Activated CD4-positive, alpha-beta T cell treated with anti-CD3 and anti-CD28 coated beads for 1 hour (primary cell): ENCODE measurements at places on chromosomes 2 and 18.

DNA sequence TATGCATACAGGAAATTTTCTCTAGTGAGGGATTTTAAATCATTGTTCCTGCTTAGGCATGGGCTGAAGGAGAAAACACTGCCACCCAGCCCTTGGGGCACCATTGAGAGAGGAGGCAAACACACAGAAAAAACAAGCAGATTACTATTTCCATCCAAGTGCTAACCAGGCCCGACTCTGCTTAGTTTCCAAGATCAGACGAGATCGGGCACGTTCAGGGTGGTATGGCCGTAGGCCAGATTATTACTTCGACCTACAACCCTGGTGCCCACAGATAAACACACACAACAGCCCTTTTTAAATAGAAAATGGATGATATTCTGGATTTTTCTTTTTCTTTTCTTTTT is 45.4 kb upstream of the RHOB start:
- no peak for DNase-seq

DNA sequence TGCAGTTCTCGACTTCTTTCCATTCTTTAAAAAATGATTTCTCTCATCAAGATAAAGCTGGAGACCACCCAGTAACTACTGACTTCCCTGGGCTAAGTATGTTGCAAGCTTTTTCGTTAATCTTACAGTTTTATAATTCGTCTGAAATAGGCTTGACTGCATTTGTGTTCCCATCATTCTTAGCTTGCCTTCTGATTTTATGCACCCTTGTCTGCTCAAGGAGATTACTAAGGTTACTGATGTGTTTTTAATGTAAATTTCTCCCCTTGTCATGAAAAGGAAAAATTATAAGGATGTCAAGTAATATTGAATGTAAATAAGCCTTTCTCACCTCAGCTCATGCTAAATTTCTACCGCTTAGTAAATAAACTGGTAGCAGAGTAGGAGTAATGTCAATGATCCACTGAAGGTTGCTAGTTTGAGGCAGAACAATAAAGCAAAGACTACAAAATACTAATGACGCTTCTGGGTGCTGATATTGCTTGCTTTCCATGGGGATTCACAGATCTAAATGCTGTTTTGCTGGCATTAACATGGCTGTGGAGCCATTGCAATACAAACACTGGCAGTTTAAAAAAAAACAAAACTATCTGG is 91.9 kb upstream of the CDH20 start:
- DNase-seq, result no peak

DNA sequence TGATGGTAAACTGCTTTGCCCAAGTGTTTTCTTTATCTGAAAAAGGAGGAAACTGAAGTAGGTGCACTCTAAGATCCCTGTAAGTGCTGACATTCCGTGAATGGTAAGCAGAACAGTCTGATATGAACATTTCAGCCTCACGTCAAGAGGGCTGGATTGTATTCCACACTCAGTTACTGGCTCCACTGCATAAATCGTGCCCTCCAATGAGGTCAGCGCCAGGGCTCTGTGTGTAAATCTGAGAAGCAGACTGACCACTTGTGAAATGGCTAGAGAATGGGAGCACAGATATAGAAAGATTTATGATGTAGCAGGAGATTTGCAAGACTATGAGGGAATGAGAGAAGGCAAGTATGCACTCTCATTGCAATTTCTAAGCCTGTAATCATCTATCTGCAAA is 153.0 kb downstream of the ICOS start:
- no peak for DNase-seq

DNA sequence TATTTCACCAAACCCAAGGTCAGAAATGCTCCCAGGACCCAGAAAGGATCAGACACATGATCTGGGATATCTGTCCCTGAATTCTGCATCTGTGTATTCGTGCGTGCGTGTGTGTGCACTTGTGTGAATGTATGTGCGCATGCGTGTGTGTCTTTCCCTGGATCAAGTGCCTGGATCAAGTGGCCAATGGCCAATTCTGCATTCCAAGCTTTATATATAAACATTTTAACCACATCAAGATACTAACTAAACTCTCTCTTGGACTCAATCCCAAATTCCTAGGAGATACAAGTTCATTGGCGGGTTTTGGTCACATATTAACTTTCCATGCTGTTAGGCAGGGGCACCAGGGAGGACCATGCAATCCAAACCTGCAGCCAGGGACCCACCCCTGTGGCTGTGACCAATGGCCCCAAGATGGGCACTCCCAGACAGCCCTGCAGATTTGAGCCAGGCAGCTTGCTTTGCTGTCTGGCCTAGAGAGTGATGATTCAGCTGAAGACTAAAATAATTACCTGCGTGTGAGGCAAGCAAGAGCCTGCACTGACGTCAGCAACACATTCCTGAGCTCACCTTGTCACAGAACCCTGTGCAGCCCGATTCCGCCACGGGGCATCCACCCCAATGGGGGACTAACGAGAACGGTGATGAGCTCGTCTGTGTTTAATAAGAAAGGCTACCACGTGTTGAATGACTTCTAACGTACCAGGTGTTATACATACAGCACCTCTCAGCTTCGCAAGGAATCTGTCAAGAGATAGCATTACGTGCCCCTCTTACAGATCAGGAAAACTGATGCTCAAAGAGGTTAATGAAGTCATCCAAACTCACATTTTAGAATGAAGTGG is 45.3 kb upstream of the ROCK2 start:
- DNase-seq, result no peak

DNA sequence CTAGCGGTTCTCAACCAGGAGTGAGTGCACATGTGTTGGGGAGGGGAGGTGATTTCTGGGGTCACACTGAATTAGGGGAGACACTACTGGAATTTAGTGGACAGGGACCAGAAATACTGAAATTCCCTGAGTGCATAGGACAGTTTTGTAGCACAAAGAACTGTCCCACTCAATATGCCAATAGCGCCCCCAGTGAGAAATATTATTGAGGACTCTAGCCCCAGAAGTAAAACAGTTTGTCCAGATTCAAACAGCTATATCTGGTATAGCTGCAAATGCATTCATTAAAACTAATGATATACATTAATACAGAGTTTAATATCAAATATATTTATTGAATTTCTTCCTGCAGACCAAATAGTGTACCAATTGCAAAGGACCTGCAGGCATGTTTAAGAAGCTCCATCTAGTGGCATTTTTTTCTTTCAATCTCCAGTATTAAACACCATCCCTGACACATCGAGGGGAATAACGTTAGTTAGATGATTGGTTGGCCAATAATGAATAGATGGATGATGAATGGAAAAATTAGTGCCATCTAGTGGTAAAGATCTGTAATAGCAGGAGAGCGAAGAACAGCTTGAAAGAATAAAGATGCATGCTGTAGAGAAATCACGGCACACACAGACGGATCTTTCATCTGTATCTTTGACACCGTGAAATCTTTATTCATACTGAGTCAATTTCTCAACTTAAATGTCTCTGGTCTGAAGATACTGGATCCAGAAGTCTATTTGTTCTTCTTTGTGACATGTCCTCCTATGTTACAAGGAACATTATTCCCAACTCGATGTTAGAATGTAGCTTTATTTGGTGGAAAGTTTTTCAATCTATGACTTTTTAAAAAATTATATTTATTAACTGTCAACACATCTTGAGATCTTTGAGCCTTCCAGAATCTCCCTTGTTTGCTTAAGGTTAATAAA is 62.5 kb downstream of the DHRS9 start:
- no peak for DNase-seq

DNA sequence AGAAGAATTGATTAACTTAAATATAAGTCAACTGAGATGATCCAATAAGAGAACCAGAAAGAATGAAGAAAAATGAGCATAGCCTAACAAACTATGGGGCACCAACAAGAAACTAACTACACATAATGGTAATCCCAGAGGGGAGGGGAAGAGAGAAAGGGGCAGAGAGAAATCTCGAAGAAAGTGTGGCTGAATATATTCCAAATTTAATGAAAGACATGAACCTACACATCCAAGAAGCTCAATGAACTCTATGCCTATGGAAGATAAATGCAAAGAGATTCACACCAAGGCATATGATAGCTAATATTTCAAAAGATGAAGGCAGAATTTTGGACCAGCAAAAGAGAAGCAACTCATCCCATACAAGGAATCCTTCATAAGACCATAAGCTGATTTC is 649.2 kb downstream of the ZEB2 start:
- DNase-seq, result no peak

DNA sequence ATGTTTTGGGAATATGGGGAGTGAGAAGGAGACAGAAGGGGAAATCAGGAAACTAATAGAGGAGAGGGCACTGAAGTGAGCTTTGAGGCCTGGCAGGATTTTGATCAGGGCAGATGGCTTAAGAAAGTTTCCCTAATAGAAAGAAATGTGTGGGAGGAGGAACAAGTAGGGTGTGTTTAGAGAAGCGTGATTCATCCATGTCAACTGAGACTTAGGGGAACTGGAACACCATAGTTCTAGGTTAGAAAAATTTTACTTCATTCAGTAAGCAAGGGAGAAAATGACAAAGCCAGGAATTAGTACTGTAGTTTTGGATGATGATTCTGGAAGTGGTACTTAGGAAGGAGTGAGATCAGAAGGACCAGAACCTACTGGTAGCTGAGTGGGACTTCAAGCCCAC is 296.0 kb downstream of the PLCL1 start:
- no peak for DNase-seq
